Progenitor cell of endocrine pancreas (in vitro differentiated cells): ENCODE measurements at places on chromosomes 11 and 22. TPM values are rescaled to one million over a fixed set of nuclear protein-coding genes. Genes with fewer than 3 reads are reported as not detected.
A peak's percentile ranks its signal among the peaks of the same experiment; 100 is the strongest.

GRCh38 chr11:112580864-112581263 is 320.2 kb upstream of the PLET1 start:
- H3K27me3 ChIP-seq: peaks cover 10% of the 10 kb centered on the region
- H3K4me3 ChIP-seq: no peak overlapping the region
- H3K36me3 ChIP-seq: no peaks in the 10 kb centered on the region
- peaks cover 7% of the 10 kb centered on the region for H3K4me1 ChIP-seq
- no peak overlapping the region for H3K27ac ChIP-seq
- no peak for DNase-seq

DNA sequence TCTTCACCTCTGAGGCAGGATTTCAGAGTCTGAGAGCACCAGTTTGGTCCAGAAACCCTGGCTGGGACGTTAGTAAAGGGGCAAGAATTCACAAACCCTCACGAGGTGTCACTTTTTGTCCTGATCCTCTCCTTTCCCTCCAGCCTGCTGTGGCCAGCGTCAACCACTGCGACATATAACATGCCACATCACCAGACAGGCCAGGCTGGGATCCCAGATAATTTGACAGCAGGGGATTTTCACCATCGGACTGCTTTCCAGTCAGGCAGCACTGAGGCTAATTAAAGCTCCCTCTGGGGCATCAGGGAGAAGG is 36.8 kb upstream of the RBFOX2 start:
- H3K27ac ChIP-seq: peak overlapping the region; percentile 97
- no peak for DNase-seq
- H3K27me3 ChIP-seq: no peaks in the 10 kb centered on the region

DNA sequence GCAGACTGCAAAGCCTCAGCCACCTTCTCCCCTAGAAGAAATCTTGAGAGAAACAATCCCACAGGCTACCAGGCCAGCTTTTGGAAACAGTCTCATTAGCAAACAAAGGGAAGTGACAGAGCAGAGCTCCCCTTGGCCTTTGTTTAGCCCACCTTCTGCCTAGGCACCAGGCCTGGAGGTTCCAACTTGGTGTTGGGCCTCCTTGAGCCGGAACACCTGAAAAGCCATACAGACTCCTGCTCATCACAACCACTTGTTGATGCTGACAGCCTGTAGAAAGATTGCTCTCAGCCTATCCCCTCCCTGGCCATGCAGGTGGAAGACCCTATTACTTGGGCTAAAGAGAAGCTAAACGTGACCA is 26.6 kb downstream of the KCNQ1OT1 start:
- peaks cover 52% of the 10 kb centered on the region for H3K4me1 ChIP-seq
- no peak overlapping the region for H3K27ac ChIP-seq
- H3K27me3 ChIP-seq: no peaks in the 10 kb centered on the region

DNA sequence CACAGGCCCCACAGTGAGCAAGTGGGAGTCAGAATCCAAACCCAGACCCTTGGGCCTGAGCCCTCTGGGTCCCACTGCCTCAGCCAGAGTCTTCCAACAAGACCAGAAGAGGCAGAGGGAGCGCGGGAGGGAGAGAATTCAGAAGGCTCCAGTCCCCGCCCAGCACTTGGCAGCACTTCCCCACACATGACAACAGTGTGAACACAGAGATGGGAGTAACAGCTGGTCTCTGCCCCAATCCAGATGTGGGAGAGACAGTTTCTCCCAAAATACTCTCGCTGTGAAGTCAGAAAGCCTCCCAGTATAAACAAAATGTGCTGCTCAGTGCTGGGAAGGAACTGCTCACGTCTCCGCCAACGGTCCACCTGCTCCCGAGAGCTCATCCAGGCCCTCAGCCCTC is 219.9 kb downstream of the MN1 start:
- no peak overlapping the region for H3K27ac ChIP-seq
- H3K36me3 ChIP-seq: no peaks in the 10 kb centered on the region
- no peak overlapping the region for H3K4me3 ChIP-seq
- peaks cover 1% of the 10 kb centered on the region for H3K4me1 ChIP-seq

GRCh38 chr22:32355760-32356159 is 1.9 kb upstream of the RFPL3 start:
- no peaks in the 10 kb centered on the region for H3K27me3 ChIP-seq
- no peak overlapping the region for H3K4me3 ChIP-seq
- H3K27ac ChIP-seq: no peak overlapping the region
- no peak for DNase-seq
- H3K4me1 ChIP-seq: no peaks in the 10 kb centered on the region

DNA sequence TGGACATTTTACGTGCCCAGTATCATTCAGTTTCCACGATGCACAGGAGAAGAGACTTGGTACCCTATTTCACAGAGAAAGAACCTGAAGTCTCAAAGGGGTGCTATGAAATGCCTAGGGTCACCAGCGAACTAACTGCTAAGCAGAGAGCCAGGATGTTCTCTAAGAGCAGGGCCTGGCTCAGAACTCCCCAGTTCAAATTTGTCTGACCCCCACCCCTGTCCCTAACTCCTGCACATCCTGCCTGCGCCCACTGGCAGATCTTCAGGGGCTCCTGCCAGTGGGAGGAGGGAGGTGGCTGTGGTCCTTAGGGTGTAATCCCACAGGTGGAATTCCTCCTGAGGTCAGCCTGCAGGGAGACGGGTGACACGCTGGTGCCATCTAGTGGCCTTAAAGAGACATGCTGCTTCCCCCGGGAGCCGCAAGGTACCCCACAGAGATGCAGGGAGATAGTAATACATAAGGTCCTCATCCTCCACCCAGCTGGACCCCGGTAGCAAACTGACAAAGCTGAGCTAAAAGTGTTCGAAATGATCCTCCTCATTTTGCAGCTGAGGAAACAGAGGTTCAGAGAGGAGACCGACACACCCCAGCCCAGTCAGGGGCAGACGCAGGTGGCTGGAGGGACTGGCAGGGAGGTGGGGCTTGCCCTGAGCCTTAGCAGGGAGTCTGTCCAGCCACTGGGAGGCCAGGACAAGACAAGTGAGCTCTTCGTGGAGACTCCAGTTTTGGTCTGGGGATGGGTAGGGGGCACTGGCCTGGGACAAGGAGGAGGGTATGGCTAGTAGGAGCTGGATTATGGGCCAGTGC is 34.1 kb downstream of the MB start:
- no peaks in the 10 kb centered on the region for H3K36me3 ChIP-seq
- DNase-seq: peak; percentile 49
- H3K4me3 ChIP-seq: no peak overlapping the region

- peaks cover 5% of the 10 kb centered on the region for H3K4me1 ChIP-seq
- no peak for DNase-seq
- H3K27ac ChIP-seq: no peak overlapping the region
- no peaks in the 10 kb centered on the region for H3K27me3 ChIP-seq
These were observed 103.1 kb downstream of the PTPRJ start for GRCh38 chr11:48083421-48083820.

GRCh38 chr11:73536961-73537360 is 61.0 kb downstream of the FAM168A start:
- no peak overlapping the region for H3K4me3 ChIP-seq
- no peaks in the 10 kb centered on the region for H3K27me3 ChIP-seq
- no peak for DNase-seq
- H3K27ac ChIP-seq: no peak overlapping the region
- H3K4me1 ChIP-seq: peaks cover 11% of the 10 kb centered on the region

DNA sequence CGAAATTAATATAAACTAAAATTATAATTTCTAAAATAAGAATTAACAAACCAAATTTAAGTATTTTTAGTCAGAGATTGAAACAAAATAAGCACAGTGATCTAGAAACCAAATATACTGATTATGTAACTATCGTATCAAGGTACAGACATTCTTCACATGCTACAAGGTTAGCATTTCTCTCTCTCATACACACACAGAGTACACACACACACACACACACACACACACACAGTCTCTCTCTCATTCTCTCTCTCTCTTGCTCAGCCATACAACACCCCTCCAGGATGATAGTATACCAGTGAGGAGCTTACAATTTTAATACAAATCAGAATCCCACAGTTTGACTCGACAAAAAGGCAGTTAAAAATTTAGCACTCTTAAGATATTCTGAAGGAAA is 66.0 kb downstream of the RDX start:
- no peak overlapping the region for H3K4me3 ChIP-seq
- H3K27ac ChIP-seq: no peak overlapping the region
- peaks cover 12% of the 10 kb centered on the region for H3K36me3 ChIP-seq
- no peak for DNase-seq

GRCh38 chr11:3221408-3222002 is 2.9 kb upstream of the MRGPRG start:
- H3K36me3 ChIP-seq: no peaks in the 10 kb centered on the region
- H3K4me1 ChIP-seq: no peaks in the 10 kb centered on the region
- no peak for DNase-seq
- H3K27me3 ChIP-seq: peaks cover 62% of the 10 kb centered on the region

DNA sequence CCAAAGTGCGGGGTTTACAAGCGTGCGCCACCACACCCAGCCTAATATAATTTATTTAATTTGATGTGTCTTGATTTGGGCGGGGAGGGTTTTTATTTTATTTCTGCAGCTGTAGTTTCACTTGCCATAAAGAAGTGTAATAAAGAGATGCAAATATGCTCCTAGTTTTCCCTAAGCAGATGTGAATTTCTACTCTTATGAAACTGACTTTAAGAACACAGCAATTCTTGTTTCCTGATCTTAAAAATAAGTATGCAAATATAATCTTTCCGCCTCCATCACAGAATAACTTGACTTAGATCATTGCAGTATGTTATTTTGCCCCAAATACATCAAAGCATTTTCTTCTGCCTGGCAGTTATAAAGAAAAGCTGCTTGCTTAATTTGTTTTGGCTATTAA is 4.4 kb downstream of the SPCS2 start:
- no peaks in the 10 kb centered on the region for H3K27me3 ChIP-seq
- H3K36me3 ChIP-seq: peaks cover 9% of the 10 kb centered on the region
- no peak overlapping the region for H3K27ac ChIP-seq
- no peak overlapping the region for H3K4me3 ChIP-seq

DNA sequence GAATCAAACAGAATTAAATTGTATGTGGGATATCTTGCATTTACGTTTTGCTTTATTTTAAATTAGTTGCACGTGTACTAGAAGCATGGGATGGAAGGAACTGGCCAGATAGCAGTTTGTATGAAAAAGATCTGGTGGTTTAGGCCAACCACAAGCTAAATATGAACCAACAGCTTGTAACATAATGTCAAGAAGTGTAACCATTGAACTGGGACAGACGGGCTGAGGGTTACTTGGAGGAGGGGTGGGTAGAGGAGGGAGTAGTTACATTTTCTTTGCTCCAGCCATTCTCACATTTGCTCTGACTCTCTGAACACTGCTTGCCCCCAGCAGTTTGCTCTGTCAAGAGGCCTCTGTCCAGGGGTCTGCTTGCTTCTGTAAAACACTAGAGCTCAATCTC is 31.7 kb upstream of the CXCR5 start:
- H3K4me1 ChIP-seq: no peaks in the 10 kb centered on the region
- no peaks in the 10 kb centered on the region for H3K27me3 ChIP-seq
- no peak overlapping the region for H3K27ac ChIP-seq

DNA sequence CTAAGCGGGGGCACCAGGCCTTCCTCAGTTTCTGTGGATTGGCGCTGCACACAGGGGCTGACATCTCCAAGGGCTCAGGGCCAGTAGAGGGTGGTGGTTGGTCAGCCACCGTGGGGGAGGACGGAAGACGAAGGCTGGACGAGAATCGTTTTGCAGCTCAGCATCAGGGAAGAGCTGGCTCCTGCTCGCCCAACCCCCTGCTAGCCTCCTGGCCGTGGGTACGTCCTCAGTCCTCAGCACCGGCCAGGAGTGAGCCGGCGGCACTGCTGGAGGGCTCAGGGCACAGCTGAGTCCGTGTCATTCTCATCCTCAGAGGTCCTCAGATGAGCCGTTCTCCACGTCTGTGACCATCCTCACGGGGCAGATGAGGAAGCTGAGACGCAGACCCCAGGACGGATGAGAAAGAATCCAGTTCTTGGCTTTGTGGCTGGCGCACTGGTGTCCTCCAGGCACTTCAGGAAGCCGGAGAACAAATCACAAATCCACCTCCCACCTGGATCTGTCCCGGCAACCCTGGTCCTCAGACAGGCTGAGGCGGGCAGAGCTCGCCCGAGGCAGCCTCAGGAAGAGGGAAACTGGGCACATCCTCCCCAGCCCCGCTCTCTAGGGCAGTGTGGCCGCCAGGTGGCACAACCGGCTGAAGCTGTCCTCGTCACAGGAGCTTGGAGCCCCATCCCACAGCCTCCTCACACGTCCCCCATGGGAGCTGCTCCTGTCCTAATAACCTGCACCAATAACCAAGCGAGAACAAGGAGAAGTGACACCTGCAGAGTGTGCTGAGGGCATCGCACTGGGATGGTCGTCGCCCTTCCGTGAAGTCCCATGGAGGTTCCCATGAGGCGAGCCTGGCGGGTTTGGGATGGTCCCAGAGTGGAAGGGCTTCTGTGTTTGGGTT is 393.7 kb downstream of the BRD1 start:
- no peak for DNase-seq
- peak overlapping the region; percentile 45 for H3K27ac ChIP-seq
- peaks cover 17% of the 10 kb centered on the region for H3K27me3 ChIP-seq
- no peaks in the 10 kb centered on the region for H3K36me3 ChIP-seq

GRCh38 chr11:3885855-3886254 is 30.4 kb downstream of the STIM1 start:
- H3K27me3 ChIP-seq: no peaks in the 10 kb centered on the region
- no peaks in the 10 kb centered on the region for H3K36me3 ChIP-seq
- no peak overlapping the region for H3K4me3 ChIP-seq
- H3K27ac ChIP-seq: no peak overlapping the region

DNA sequence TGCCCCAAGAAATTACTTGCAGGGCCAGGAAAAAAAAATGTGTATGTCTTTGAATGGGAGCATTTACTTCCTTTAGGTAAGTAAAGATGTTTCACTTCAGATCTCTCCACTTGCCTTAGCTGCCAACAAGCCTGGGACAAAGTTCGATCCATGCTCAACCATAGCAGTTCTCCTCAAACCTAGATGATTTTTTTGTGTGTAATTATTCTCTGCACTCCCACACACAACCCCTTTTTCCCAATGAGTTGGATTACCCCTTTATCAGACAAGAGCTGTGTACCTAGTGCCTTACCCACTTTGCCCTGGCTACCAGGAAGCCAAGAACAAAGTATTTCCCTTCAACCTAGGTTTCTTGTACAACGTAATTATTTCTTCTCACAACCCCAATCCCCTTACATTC is 35.6 kb downstream of the TPBGL start:
- H3K4me3 ChIP-seq: no peak overlapping the region
- peaks cover 1% of the 10 kb centered on the region for H3K4me1 ChIP-seq
- H3K27me3 ChIP-seq: no peaks in the 10 kb centered on the region
- peaks cover 9% of the 10 kb centered on the region for H3K36me3 ChIP-seq
- no peak for DNase-seq

Gene PRRG4
- total RNA-seq: 0.67 and 0.75 TPM in 2 replicates

Gene POLR2L
- 89.6 and 97.9 TPM in 2 replicates for total RNA-seq

Gene TYMP
- 1.6 and 2.0 TPM in 2 replicates for total RNA-seq

Gene CFAP300
- total RNA-seq: 1.2 and 1.5 TPM in 2 replicates

Gene EPS8L2
- 100.0 and 111 TPM in 2 replicates for total RNA-seq

Gene KRTAP5-7
- 0.29 and 0.41 TPM in 2 replicates for total RNA-seq

Gene EMID1
- total RNA-seq: 18.9 and 20.6 TPM in 2 replicates

Gene CARS1
- 56.4 and 64.5 TPM in 2 replicates for total RNA-seq

Gene DCDC1
- 6.9 and 7.3 TPM in 2 replicates for total RNA-seq

Gene MMP12
- total RNA-seq: not detected in 2 replicates

Gene PTPRJ
- total RNA-seq: 18.9 and 19.1 TPM in 2 replicates

Gene TCN2
- 22.3 and 22.9 TPM in 2 replicates for total RNA-seq
